KG1 (cell line): ENCODE measurements at places on chromosomes 12 and 14.

DNA sequence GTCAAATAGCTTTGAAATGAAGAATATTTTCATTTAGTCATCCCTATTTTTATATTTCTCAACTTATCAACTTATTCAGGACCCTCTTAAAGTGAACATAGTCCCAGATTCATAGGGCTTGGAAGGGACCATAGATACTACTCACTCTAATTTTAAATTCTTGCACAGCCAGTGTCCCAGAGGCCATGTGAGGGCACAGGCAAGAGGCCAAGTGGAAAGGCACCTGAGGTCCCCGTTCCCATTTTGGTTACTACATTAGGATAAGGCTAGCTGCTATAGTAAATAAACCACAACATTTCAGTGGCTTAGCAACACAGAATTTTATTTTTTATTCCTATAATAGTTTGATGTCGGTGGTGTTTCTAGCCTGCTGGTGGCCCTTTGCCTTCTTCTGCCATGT is 227.8 kb downstream of the SPTSSA start:
- DNase-seq: no peak

DNA sequence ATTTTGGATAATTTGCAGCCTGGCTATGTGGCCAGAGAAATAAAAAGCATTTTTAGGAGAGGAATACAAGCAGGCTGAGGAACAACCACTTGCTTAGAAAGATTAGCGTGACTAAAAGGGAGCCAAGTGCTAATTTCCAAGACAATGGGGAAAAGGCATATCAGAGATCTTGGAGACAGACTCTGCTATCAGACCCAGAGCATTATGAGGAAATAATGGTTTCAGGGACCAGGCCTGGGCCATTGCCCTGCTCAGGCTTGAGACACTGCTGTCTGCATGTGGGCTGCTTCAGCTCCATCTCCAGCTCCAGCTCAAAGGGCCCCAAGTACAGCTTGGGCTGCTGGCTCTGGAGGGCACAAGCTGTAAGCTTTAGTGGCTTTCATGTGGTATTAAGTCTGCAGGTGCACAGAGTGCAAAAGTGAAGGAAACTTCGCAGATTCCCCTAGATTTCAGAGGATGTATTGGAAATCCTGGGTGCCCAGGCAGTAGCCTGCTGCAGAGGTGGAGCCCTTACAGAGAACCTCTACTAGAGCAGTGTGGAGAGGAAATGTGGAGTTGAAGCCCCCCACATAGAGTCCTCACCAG is 449.2 kb downstream of the ZFP36L1 start:
- DNase-seq: no peak

GRCh38 chr14:102074415-102074964 is 12.4 kb downstream of the HSP90AA1 start:
- no peak for DNase-seq

DNA sequence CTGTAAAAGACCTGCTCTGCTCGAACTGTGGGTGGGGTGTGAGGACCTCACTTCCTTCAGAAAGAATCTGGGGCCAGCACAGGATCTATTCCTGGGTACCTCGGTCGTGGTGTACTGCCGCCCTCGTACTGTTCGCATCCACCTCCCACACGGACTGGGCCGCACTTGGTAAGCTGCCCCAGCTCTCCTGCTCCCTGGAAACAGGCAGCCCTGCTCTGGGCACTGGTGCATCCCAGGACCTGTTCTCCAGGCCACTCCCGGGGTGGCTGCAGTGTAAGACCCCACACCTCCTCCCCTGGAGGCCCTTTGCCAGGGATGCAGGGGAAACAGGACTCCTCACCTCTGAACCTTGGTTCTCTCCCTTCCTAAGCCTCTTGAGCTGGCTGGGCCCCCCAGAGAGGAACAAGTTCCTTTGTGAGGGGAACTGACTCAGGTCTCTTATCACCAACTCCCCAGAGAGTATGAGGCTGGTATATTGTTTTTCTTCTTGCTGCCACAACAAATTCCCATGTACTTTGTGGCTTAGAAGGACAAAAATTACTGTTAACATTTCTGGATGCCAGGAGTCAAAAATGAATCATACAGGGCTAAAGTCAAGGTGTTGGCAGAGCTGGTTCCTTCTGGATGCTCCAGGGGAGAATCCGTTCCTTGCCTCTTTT is 276.5 kb downstream of the NUAK1 start:
- DNase-seq: no peak

DNA sequence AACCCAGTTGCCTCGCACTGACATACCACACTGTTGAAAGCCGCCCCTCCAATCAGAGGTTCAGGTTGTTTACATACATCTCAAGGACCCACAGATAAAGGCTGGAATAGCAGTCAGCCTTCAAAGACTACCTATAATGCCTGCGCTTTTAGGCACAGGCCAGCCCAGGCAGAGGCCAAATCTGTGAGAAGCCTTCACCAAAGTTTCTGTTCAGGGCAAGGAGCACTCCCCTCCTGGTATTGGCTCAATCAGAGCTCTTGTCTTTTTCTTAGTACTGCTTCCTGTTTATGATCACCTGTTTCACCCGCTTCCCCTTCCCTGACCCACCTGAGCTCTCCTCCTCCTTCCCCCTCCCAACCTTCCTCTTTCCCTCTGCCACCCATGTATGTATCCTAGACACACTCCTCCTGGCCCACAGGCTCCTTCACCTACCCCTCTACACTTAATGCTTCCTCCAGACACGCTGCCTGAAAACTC is 34.8 kb downstream of the DUSP16 start:
- no peak for DNase-seq
